EL (cell line): ENCODE measurements at places on chromosomes 6 and 20.
A peak's percentile ranks its signal among the peaks of the same experiment; 100 is the strongest.

GRCh38 chr6:18266523-18266912 lies 2.2 kb upstream of the DEK start:
- DNase-seq, result no peak

GRCh38 chr20:62938105-62938888 lies at the start of gene GID8:
Gene GID8, plus strand, starts transcription at chr20:62938147. Its CDS starts 3,356 bp downstream, at chr20:62941503.
- peak; percentile 48 for DNase-seq

DNA sequence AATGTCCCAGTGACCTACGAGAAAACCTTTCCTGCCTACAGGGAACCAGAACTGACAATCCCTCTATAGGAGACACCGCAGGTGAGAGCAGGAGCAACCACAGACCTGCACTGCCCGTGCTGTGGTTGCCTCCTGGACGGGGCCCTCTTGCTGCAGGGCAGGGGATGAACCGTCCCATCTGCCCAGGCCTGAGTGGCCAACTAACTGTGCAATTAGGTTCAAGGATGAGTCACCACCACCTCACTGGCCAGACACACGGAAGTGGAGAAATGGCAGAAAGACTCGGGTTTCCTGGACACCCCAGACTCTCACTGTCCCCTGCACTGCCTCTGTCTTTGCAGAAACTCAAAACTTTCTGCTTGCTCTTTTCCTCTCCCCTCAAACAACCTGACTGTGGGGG lies 13.8 kb upstream of the HLA-G start:
- DNase-seq, result peak; percentile 69

DNA sequence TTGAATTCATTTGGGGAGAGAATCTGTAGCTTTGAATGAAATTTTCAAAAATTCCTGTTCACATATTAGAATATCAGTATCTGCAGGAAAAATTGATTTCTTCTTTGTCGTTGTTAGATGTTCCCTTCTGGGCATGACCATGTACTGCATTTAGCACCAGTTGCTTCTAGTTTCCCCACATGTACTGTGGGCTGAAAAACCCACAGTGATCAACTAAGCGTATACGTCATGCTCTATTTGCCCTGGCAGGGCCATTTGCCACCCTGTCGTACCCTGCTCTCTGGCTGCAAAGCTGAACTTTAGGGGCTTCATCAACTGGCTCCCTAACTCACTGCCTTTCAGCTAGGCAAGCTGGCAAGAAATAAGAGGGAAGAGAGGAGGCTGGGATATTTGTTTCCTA lies 340.7 kb upstream of the TSHZ2 start:
- DNase-seq, result no peak

- DNase-seq, result no peak
These were observed 300.0 kb upstream of the MAN1A1 start for GRCh38 chr6:119649531-119649930.

DNA sequence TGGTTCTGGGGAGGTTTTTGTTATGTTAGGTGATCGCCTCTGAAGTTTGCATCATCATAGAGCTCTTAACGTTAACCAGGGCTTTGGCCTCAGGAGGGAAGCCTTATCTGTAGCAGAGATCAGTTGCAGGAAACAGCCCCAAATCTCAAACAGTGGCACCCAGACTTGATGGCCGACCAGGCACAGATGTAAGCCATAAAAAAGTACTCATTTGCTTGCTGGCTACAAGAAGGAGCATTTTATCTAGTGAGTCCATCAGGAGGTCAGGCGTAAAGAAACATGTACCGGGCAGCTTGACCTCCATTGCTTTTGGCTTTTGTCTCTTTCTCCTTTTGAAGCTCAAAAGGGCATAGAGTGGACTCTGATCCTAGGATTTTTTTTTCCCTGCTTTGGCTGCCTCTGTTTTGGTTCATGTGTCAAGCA lies 122.3 kb downstream of the CCDC170 start:
- DNase-seq, result no peak

DNA sequence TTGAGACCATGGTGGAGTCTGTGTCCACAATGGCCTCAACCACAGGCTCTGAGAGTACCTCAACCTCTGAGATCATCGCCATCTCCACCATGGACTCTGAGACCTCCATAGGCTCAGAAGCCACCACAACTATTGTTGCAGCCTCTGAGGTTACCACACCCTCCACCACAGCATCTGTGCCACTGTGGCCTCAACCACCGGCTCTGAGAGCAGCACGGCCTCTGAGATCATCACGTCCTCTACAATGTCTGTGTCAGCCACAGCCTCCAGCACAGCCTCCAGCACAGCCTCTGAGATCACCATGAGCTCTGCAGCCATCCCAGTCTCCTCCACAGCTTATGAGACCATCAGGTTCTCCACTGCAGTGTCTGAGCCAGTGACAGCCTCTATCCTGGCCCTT lies 19.4 kb upstream of the MUC21 start:
- DNase-seq, result no peak

DNA sequence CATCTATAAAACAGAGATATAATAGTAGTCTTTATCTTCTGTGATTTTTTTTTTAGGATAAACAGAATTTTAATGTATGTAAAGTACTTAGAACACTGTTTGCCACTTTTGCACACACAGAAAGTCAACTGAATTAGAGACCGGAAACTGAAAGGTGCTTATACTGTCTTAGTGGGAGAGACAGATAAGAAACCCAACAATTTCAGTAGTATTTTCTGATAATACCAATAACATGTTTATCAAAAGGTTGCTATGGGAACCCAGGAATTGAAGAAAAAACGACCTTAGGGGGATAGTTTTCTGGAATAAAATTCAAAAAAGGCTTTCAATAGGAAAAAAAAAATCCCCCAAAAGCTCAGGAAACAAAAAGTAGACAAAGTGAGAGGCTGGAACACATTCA lies 138.6 kb downstream of the BCKDHB start:
- no peak for DNase-seq

DNA sequence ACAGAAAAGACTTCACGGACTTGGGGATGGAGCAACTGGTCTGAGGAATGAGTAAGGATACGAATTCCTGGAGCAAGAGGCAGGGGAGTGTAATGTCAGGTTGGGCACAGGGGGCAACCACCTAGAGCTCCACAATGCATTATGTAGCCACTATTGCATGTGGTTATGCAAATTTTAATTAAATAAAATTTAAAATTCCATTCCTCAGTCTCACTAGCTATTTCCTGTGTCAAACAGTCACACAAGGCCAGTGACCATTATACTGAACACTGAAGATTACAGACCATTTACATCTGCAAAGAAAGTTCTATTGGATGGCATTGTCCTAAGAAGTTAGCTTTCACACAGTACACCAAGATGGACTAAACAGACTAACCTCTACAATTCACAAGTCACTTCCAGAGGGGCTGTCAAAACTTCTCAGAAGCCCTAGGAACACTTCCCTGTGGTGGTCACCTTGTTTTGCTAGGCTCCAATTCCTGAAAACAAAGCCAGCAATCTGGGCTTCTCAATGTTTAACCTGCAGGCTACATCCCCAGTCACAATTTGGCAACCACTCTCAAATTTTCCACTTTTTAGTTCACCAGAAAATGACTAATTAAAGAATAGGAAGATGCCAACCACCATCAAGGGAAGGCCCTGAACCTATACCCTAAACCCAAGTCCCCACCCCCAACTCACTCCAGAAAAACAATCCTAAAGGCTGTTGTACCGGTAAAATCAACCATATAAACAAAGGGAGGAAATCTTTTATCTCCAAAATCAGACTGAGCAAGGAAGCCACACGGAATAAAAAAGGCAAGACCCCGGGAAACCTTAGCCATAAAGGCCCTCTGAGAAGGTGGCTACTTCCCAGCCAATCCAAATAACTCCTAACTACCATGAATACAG lies 34.2 kb upstream of the C20orf203 start:
- peak; percentile 82 for DNase-seq

- DNase-seq, result no peak
These were observed 49.8 kb downstream of the HNF4A start for GRCh38 chr20:44405257-44405656.

DNA sequence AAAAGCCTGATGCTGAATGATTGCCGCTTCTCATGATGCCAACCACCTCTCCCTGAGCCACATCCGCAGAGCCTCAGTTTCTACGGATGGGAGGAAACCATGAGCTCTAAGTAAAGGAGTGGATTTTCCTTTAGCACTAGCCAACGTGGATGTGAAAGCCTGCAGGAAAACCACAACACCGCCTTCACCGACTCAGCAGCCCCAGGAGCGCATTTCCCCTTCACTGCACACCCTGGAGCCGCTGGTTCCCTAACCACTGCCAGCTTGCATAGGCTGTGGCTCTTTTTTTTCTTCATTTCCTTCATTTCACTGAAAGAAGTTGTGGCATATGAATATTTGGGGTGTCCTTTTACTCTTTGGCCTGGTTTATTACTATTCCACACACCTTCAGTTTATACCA lies 50.5 kb upstream of the SSTR4 start:
- DNase-seq, result no peak

- DNase-seq, result peak; percentile 49
These were observed 128.6 kb downstream of the RNF144B start for GRCh38 chr6:18515767-18516166.

GRCh38 chr6:113402544-113402943 lies 454.6 kb upstream of the MARCKS start:
- DNase-seq, result no peak

GRCh38 chr6:13178107-13178506 lies 150.2 kb downstream of the TBC1D7 start:
- no peak for DNase-seq

DNA sequence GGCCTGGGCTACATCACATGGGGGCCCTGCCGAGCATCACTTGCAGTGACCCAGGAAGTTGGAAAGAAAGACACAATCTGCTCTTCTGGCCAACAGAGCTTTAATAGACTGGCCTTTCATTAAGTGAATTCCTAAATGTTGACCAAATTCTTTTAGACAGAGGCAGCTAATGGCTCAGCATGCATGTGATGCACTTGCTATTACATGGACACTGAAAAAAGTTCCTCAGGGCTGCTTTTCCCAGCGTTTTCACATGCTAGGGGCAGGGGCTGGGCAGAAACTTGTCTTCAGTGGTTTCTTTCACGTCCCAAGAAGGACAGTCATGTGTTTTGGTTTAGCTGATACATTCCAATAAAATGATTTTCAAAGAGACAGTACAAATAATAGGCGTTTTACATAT lies 651.0 kb upstream of the SLC35B3 start:
- DNase-seq, result peak; percentile 63

DNA sequence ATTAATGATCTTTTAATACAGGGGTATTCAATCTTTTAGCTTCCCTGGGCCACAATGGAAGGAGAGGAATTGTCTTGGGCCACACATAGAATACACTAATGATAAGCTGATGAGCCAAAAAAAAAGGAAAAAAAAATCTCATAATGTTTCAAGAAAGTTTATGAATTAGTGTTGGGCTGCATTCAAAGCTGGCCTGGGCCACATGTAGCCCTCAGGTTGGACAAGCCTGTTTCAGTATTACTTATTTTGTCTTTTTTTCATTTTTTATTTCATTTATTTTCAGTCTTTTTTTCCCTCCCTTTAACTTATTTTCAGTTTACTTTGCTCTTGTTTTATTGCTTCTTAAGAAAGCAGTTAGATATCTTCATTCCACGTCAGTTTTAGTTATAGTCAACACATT lies 2171.8 kb upstream of the DEFB115 start:
- DNase-seq, result no peak

GRCh38 chr6:161107779-161108730 lies 116.5 kb downstream of the MAP3K4 start:
- no peak for DNase-seq

- DNase-seq, result no peak
These were observed 628.8 kb upstream of the SLC35B3 start for GRCh38 chr6:9064156-9064555.

- peak; percentile 68 for DNase-seq
These were observed 571.2 kb downstream of the QKI start for GRCh38 chr6:163985710-163986109.

GRCh38 chr20:21516180-21516567 lies 2.3 kb upstream of the NKX2-2 start:
- no peak for DNase-seq

DNA sequence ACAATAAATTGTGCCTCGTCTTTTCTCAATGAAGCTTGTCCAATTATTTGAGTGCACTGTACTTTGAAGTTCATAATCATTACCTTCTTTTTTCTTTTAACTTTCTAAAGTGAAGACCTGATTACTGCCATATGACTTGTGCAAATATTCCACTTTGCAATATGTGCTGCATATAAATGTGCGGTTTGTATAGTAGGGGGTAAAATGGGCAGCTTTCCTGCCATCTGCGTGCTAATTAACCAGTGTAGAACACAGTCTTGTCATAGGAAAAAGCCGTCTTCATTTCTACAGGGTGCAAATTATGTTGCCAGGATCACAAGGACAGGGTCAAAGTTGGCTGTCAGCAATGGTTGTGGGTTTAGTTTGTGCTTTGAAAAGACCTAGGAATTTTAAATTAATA lies 397.0 kb downstream of the NKAIN2 start:
- no peak for DNase-seq
